MCF 10A (cell line): ENCODE measurements at places on chromosomes 7 and 10. TPM values are rescaled to one million over a fixed set of nuclear protein-coding genes. Genes with fewer than 3 reads are reported as not detected.

Gene CHAT
- total RNA-seq: not detected in 2 replicates

Gene CYP26C1
- 0.07 and 0.14 TPM in 2 replicates for total RNA-seq

Gene LRRD1
- total RNA-seq: not detected in 2 replicates

Gene TAF3
- 9.3 and 9.9 TPM in 2 replicates for total RNA-seq

Gene ECHDC3
- 21.7 and 25.5 TPM in 2 replicates for total RNA-seq

Gene NKX2-3
- total RNA-seq: not detected in 2 replicates

Gene CDK1
- 37.4 and 48.8 TPM in 2 replicates for total RNA-seq

Gene C7orf33
- not detected in 2 replicates for total RNA-seq

Gene NUPR2
- total RNA-seq: not detected in 2 replicates

Gene NKX1-2
- 0.10 and 0.35 TPM in 2 replicates for total RNA-seq

Gene LRRC18
- total RNA-seq: not detected in 2 replicates

Gene PITX3
- total RNA-seq: not detected in 2 replicates

Gene ADCY1
- 0.61 and 0.79 TPM in 2 replicates for total RNA-seq

Gene EBLN1
- not detected in 2 replicates for total RNA-seq

Gene ABCB1
- not detected in 2 replicates for total RNA-seq

Gene SPDYE1
- total RNA-seq: not detected in 2 replicates

Gene ZNF518A
- 13.3 and 14.7 TPM in 2 replicates for total RNA-seq
